Stimulated activated CD4-positive, alpha-beta T cell treated with anti-CD3 and anti-CD28 coated beads, Interleukin-15, amount 100 ng/mL, for 1 hour (primary cell): ENCODE measurements at places on chromosomes 4 and X.

GRCh38 chr4:71009890-71010588 lies 16.6 kb downstream of the DCK start:
- no peak for DNase-seq

- no peak for DNase-seq
Measured at GRCh38 chrX:72280321-72280845, 3.3 kb upstream of the RPS4X start.

DNA sequence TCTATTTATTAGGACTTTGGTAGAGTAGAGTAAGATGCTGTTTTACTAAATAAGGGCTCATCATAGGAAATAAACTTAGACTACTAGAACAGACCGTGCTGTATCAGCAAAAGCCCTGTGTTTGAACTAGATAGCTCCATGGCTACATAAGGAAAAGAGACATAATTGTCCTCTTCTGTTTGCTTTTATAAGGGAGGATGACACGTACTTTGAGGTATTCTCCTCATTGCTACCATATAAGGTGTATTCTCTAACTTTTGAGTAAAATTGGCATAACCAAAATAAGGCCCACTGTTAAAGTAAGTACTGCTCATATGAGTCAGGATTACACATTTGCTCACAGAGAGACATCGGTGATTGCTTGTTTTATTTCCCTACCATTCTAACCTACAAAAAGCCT lies 64.3 kb downstream of the PDLIM5 start:
- no peak for DNase-seq

DNA sequence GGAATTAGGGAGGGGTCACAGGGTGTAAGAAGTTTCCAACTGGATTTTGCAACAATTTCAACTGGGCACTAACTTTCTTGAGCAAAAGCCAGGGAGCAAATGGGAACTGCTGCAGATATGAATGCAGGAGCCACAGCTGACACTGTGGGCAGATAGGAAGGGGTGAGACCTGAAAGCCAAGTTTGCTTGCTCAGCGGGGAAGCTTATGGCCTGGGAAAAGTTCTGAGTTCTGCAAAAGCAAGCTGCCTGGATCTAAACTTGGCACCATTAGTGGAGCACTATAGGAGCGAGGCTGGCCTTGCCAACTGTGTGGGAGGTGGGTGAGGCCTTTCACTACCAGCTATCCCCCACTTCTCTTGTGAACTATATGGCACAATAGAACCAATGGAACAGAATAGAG lies 11.1 kb downstream of the CYSLTR1 start:
- no peak for DNase-seq
